ENCODE measurements at places on chromosomes 7 and 10. TPM values are rescaled to one million over a fixed set of nuclear protein-coding genes. Genes with fewer than 3 reads are reported as not detected.

DNA sequence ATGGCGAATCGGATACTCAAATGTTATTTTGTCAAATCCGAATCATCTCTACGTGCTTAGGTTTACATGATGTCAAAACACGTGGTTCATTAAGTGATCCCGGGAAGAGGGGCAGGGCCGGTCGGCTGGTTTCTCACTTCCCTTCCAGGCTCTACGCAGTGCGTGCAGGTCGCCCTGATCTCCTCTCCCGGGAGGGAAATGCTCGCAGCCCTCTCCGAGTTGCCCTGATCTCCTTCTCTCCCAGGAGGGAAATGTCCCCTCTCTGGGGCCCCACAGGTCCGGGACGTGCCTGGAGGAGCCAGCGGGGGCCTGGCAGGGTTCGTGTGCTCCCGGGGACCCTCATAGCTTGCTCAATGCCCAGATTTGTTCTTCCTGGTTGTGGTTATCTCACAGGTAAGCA, 202.7 kb downstream of the DNAJB6 start:
- no peak for DNase-seq

DNA sequence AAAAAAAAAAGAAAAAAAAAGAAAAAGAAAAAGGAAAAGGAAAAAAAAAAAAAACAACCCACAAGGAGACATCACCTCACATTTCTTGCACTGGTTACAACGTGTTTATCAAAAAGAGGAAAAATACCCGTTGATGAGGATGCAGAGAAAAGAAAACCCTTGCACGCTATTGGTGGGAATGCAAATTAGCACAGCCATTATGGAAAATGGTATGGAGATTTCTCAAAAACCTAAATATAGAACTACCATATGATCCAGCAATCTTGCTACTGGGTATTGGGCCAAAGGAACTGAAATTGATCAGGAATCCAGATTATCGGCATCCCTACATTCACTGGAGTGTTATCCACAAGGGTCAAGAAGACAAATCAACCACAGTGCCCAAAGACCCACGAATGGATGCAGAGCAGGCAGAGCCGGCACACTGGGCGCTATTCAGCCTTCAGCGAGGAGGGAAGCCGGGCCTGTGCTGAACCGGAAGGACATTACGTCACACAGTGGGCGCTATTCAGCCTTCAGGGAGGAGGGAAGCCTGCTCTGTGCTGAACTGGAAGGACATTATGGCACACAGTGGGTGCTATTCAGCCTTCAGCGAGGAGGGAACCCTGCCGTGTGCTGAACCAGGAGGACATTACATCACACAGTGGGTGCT, 258.7 kb downstream of the ZMYND11 start:
- DNase-seq = no peak

DNA sequence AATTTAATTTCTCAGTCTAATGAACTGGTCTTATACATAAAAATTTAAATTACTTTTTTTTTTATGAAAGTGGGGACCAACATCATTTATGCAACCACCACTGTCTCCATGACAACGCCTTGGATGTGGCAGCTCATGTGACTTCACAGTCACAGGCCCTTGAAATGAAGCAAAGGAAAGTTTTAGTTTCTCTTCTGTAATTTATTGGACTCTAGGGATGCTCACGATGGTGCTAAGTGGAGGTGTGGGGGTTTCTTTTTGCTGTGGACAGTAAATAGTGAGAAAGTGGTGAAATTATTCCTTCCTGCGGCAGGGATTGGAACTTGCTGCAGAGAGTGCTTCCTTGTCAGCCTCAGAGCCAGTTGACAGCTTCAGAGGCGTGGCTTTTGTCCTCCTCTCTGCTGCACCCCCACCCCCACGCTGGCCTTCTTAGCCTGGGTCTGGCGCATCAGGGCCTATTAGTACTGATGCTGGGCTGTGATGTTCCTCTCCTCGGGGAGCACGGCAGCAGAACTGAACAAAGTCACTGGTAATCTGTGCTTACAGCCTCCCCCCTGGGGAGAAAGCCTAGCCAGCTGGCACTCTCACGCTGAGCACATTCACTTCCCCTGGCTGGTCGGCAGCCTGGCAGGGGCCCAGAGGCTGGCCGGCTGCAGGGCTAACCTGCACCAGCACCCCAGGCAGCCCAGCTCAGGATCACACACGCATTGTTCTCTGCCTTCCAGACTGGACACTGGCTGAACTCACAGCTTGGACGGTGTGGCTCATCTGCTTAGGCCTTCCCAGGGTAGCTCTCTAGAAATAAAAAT, 517.5 kb upstream of the GALNT17 start:
- DNase-seq = no peak

- no peak for DNase-seq
These were observed 10.0 kb upstream of the SFRP5 start for GRCh38 chr10:97781618-97782331.

DNA sequence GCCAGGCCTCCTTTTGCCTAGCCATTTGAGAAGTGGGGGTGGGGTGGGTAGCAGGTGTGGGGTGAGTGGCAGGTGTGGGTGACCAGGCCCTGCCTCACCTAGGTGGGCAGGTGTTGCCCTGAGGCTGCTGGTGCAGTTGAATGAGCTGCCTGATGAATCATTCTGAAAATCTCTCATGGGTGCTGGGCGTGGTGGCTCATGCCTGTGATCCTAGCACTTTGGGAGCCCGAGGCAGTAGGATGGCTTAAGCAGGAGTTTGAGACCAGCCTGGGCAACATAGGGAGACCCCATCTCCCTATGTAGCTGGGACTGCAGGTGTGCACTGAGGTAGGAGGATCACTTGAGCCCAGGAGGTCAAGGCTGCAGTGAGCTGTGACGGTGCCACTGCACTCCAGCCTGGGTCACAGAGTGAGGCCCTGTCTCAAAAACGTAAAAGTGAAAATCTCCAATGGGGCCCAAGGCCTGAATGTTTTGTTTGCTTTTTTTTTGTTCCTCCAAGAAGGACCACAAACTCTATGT, 17.7 kb downstream of the TSPAN14 start:
- no peak for DNase-seq

DNA sequence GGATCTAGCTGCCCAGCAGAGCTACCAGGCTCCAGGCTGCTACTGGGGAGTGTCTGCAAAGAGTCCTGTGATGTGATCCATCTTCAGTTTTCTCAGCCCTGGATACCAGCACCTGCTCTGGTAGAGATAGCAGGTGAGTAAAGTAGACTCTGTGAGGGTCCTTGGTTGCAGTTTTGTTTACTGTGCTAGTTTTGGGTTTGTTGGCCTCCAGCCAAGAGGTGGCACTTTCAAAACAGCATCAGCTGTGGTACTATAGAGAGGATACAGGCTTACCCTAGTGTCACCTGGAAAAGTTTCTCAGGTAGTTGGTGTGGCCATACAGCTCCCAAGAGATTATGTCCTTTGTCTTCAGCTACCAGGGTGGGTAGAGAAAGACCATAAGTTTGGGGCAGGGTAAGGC, 56.3 kb downstream of the MTERF1 start:
- no peak for DNase-seq

DNA sequence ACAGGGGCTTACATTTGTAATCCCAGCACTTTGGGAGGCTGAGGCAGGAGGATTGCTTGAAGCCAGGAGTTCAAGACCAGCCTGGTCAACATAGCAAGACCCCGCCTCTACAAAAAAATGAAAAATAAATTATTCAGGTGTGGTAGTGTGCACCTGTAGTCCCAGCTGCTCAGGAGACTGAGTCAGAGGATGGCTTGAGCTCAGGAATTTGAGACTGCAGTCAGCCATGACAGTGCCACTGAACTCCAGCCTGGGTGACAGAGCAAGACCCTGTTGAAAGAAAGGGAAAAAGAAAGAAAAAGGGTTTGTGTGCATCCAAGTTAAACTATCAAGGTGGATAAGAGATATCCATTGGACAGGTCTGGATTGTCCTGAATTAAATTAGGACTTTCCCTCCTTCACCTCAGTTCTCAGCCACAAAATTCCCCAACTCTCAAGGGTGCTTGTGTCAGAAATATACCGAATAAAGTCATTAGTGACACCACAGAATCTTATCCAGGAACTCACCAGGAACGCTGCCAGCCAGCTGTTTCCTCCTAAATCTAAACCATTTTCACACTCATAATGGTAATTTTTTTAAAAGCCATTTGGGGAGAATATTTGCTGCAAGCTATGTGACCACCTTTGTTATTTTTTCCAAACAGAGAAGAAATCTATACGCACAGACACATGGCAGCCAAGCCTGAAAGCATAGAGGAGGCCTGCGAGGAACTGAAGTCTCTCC, 12.0 kb downstream of the AFAP1L2 start:
- DNase-seq = no peak

DNA sequence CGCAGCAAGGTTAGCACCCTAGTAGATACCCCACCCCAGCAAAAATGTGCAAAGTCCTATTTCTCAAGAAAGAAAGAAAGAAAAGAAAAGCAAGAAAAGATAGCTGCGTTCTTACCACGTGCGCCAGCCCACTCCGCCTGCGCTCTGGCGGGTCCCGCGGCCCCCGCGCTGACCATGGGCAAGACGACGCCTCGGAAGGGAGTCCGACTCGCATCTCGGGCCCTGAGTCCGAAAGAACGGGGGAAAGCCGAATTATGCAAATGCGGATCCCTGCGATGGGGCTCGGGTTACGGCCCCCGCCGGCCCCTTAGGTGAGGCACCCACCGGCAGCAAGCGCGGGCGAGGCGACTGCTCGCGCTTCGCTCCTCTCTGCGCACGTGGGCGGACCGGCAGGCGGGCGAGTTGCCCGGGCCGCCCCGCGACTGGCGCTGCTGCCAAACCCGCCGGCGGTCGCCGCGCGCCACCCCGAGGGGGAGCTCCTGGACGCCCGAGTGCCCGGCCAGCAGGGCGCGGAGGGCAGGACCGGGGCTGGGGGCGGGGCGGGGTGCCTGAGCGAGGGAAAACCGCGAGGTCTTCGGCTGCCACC, 2.4 kb upstream of the EGR2 start:
- no peak for DNase-seq

DNA sequence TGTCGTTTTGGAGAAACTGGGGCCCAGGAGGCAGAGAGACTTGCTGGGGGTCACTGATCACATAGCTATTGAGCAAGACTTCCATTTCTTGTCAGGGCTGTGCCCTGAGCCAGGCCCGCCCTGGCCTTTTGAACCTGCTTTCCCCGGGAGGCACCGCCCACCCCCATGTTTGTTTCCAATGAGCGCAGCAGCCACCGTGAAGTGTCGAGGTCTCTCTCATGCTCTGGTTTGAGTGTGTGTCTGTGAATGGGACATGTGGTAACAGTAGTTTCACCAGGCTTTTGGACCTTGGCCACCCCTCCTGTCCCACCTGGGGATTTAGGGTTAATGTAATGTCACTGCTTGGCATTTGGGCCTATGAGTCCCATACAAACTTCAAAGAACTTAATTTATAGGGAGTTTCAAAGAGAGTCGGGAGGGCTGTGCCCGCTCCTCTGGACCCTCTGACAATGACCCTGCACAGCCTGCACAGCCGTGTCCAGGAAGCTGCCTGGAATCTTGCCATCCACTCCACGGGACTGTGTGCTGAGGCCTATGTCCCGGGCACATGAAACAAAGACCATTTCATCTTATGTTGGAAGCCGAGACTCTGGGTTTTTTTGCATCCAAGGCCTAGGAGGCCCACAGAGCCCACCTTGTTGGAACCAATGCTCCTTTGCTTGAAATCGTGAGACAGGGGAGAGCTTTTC, 6.3 kb downstream of the PRF1 start:
- peak; percentile 61 for DNase-seq

DNA sequence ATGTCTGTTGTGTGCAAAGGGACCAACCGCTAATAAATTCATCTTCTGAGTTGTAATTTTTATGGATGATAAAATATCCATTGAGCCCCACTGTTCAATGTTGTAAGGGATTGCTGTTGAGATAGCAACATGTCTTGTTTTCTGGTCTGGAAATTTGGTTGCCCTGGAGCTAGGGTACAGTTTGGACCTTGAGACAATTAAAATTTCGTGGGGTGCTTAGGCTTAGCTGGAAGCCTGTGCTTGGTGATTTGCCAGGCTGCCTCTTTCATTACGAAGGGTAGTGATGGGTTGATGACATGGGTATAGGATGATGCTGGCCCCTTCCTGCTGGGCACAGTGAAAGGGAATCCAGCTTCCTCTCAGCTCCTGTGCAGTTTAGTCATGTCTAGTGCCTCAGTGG, 43.6 kb downstream of the PLCE1 start:
- DNase-seq = no peak

DNA sequence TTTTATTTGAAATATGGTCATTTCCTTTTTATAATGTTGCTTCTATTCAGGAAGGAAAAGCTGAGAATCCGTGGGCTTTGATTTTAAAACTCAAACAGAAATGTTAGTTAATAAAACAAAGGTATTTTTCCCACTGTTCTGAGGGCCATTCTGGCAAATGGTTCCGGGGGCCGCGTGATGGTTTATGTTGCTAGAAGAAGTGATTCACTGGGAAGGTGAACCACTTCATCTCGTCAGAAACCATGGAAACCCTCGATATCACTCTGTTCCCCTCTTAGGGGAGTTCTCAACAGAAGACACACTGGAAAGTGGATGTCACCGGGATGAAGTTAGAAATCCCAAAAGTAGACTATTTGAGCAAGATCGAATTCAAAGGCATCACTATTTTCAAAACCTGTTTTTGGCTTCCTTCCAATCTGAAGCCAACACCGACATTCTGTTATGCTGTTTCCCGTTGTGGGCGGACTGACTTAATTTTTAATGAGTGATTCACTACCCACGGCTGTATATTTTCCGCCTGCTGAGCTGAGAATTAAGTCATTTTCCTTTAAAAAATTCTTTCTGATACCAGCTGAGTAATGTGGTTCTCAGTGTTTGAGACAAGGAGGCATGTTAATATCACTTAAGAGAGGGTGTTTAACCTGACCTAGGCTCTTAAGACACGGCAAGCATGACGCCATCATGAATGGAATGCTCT, 84.1 kb downstream of the PTPRE start:
- no peak for DNase-seq

DNA sequence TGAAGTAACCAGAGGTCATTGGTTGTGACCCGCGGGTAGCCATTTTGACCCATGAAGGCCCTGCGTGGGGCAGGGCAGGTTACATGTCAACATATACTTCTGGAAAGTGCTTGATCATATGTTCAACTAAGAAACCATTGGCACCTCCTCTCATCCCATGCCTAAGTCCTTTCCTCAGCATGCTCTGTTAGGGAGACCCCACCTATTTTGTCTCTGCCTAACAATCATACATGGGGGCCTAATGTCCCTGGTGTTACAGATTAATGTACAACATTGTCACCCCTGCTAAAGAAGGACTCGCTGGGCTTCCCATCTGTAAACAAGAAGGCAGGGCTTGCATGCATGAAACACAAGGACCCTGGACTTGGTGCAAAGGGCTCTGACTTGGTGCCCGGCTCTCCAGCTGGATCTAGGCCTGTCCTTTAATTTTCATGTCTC, 133.7 kb upstream of the TNS3 start:
- DNase-seq = no peak

DNA sequence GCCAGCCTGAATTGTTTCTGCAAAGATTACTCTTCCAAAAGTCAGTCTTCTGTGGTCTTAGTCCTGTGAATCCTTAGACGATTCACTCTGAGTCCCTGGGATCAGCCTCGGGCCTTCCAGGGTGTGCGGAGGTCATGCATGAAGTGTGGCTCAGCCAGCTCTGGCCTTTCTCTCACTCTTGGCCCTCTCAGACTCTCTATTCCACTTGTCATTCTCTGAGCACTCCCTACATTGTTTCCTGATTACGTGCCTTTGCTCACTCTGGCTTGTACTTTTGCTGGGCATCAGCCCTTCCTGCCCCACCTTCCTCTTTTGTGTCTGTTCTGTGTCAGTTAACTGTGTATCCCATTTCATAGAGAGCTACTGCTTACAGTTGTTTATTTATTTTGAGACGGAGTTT, 36.0 kb downstream of the CCNY start:
- DNase-seq = no peak

MYL10 gene
- total RNA-seq = not detected
